ENCODE measurements at places on chromosomes 2 and 18. TPM values are rescaled to one million over a fixed set of nuclear protein-coding genes. Genes with fewer than 3 reads are reported as not detected.

Gene TFPI
- 7.4 TPM for polyA plus RNA-seq

Gene CNTNAP5
- polyA plus RNA-seq, result 40.2 TPM

Gene DSG1
- not detected for polyA plus RNA-seq

Gene RIT2
- 15.9 TPM for polyA plus RNA-seq

Gene SGPP2
- 3.2 TPM for polyA plus RNA-seq

Gene SP140L
- polyA plus RNA-seq, result 0.50 TPM

Gene VWC2L
- not detected for polyA plus RNA-seq

Gene POTEE
- polyA plus RNA-seq, result not detected

Gene GREB1L
- polyA plus RNA-seq, result 5.0 TPM

Gene FTCDNL1
- polyA plus RNA-seq, result 4.8 TPM

Gene ANTXR1
- 5.7 TPM for polyA plus RNA-seq

Gene TRABD2A
- polyA plus RNA-seq, result 3.2 TPM

Gene RBM43
- polyA plus RNA-seq, result 3.4 TPM

Gene MRO
- 0.71 TPM for polyA plus RNA-seq

Gene STEAP3
- not detected for polyA plus RNA-seq

Gene MITD1
- polyA plus RNA-seq, result 53.8 TPM

Gene GNLY
- polyA plus RNA-seq, result not detected

Gene CLIP4
- polyA plus RNA-seq, result 30.5 TPM

Gene PDE11A
- not detected for polyA plus RNA-seq

Gene UGT1A7
- not detected for polyA plus RNA-seq

Gene UGT1A4
- polyA plus RNA-seq, result not detected

Gene MARCHF4
- polyA plus RNA-seq, result 0.17 TPM

Gene SP5
- not detected for polyA plus RNA-seq

Gene SCYGR4
- not detected for polyA plus RNA-seq

Gene ZNF892
- 1.2 TPM for polyA plus RNA-seq

Gene RNMT
- 196 TPM for polyA plus RNA-seq

Gene CEP192
- 11.2 TPM for polyA plus RNA-seq

Gene ITPRIPL1
- 0.22 TPM for polyA plus RNA-seq

Gene INO80D
- polyA plus RNA-seq, result 8.8 TPM

Gene UGT1A5
- not detected for polyA plus RNA-seq

Gene SERPINB13
- polyA plus RNA-seq, result not detected

Gene STARD6
- not detected for polyA plus RNA-seq

Gene SGO2
- 10.3 TPM for polyA plus RNA-seq

Gene RGPD4
- not detected for polyA plus RNA-seq

Gene COL3A1
- polyA plus RNA-seq, result 0.73 TPM

Gene YIPF4
- polyA plus RNA-seq, result 44.6 TPM

Gene NAT8
- polyA plus RNA-seq, result not detected

Gene UCN
- 0.43 TPM for polyA plus RNA-seq

Gene SNORC
- 3.8 TPM for polyA plus RNA-seq

Measured in Purkinje cell (primary cell).